Large intestine (tissue), 12 donors: ENCODE measurements at places on chromosomes 1 and 21.

GRCh38 chr1:191889623-191890003, 268.6 kb upstream of the RGS18 start:
- no peak for DNase-seq

GRCh38 chr1:209790286-209791193, 6.2 kb upstream of the C1orf74 start:
- peak; percentile 96 for DNase-seq

DNA sequence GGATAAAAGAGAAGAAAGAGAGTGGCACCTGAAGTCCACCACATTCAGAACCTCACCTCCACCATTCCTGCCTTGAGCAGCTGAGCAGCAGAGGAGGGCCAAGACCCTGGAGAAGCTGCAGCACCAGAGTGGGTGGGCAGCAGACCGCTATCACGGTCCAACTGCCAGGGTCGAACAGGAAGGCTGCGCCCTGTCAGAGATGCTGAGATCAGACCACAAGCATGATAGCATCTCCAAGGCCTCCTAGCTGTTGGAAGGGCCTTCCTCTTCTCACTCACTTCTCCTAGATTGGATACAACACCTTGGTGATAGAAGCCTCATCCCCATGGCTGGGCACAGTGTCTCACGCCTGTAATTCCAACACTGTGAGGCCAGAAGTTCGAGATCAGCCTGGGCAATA, 12.1 kb upstream of the SLC45A3 start:
- DNase-seq = no peak

DNA sequence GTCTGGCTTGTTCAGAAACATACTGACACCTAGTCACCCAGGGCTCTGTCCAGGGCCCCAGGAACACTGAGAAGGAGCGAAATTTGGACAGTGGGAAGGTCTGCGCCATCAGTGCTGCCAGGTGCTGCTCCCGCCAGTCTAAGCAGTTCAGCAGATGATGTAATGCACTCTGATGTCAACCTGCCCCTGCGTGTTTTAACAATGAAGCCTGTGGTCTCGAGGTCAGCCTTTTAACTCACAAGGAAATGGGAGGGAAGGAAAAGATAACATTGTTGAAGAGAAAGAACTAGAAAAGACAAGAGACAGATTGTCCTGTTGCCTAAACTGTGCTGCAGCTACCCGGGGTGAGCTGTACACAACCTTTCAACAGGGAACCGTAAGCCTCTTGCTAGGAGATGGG, 126.6 kb upstream of the IFFO2 start:
- DNase-seq = no peak

DNA sequence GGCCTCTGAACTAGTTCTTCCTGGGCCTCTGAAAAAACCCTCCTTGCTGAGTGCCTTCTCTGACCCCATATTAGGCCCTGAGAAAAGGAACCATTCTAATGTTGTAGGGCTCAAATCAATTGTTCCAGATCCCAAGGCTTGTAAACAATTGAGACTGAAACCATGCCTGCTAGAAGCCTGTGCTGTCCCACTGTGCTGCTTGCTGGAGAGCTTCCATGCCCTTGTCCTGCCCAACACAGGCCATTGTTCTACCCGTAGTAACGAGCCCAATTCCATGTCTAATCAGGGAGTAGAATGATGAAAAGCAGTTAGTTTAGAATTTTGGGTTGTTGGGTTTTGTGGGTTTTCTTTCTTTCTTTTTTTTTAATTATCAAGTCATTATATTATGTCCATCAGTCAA, 47.4 kb downstream of the ZNF281 start:
- DNase-seq = no peak

DNA sequence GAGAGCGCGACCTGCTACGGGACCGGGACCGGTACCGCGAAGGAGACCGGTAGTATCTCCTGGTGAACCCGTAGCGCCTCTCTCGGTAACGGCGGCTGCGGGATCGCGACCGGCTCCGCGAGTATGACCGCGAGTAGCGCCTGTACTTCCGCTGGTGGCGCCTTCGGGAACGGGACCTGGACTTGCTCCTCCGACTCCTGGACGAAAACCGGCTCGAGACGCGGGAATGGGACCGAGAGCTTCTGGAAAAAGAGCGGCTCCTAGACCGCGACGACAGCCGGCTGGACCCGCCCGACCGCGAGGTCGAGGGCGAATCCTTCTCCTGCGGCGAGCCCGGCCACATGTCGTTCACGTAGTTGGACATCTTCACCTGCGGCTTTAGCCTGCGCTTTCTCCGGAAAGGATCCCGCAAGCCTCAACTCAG, 642 bp downstream of the RSRP1 start:
- no peak for DNase-seq
